ENCODE measurements at places on chromosomes 6 and 20. TPM values are rescaled to one million over a fixed set of nuclear protein-coding genes. Genes with fewer than 3 reads are reported as not detected.

The MAP7 gene
- polyA plus RNA-seq = 0.52 TPM

The ARMC2 gene
- polyA plus RNA-seq = 6.1 TPM

The SRSF3 gene
- 370 TPM for polyA plus RNA-seq

DNA sequence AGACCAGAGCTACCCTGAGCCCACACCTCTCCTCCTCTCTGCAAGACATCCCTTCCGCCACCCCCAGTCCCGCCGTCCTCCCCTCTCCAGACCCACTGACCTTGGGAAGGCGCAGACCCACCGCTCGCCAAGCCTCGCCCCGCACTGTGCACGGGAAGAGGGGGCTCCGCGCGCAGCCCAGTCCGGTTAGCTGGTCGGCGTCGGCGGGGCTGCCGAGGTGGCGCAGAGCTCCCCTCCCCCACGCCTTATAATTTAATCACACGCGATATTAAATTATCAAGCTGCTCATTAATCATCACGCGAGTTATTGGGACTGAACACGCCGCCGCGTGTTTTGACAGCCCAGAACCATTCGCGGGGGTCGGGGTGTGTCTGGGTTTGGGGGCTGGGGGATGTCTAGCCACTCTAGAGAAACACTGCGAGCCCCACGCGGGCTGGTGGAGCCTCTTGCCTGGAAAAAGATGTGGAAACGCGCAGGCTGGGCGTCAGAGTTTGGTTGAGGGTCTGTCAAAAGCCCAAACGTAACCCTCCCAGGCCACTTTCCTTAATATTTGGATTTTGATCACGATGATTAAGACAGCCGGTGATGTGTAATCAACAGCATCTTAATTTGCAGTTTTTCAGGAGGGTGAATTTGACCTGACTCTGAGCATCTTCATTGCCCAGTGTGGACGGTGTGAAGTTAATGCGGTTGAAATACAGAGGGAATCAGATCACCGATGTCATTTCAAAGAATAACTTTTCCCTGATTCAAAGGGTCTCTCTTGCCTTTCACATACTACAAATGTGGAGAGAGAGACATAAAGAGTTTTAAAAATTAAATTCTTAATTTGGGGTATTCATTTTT is at the start of gene LINC00237:
Gene LINC00237, minus strand, starts transcription at position 188 of the 847 bp plus-strand sequence.
- peaks cover 25% of the 10 kb centered on the region for H3K4me1 ChIP-seq
- H3K27me3 ChIP-seq = peaks cover 71% of the 10 kb centered on the region
- DNase-seq = no peak
- no peak within 1 kb of the TSS for H3K4me3 ChIP-seq
- no peaks in the 10 kb centered on the region for H3K36me3 ChIP-seq

DNA sequence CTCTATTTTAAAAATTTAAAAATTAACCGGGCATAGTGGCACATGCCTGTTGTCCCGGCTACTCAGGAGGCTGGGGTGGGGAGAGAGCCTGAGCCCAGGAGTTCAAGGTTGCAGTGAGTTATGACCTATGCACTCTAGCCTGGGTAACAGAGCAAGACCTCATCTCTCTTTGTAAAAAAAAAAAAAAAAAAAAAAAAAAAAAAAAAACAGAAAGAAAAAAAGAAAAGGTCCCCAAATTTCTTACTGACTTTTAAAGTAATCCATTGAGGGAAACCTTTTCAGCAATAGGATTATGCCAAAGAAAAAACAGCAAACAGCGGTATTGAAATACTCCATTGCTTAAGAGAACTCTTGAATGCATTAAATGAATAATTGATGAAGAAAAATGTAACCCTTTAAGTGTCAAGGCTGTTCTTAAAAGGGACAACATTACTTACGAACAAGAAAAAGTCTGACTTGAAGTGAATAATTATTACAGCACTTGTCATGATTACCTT is 6.0 kb upstream of the DNAAF9 start:
- H3K27me3 ChIP-seq = no peaks in the 10 kb centered on the region
- no peak overlapping the region for H3K4me3 ChIP-seq
- no peaks in the 10 kb centered on the region for H3K4me1 ChIP-seq
- no peak for DNase-seq
- H3K36me3 ChIP-seq = no peaks in the 10 kb centered on the region
